ENCODE measurements at places on chromosomes 1 and 21. TPM values are rescaled to one million over a fixed set of nuclear protein-coding genes. Genes with fewer than 3 reads are reported as not detected.

Gene CDC7
- total RNA-seq = 21.3 TPM

Gene ZNF684
- total RNA-seq = 4.3 TPM

Gene NEK2
- 3.9 TPM for total RNA-seq

Gene GBP4
- total RNA-seq = 75.5 TPM

Gene GJA9
- not detected for total RNA-seq

Gene HRNR
- total RNA-seq = not detected

Gene CDCA8
- total RNA-seq = 7.8 TPM

Gene SH3D21
- total RNA-seq = 4.8 TPM

Gene CAMSAP2
- total RNA-seq = 39.5 TPM

Gene USH2A
- not detected for total RNA-seq

Gene LRRC41
- 73.5 TPM for total RNA-seq

Gene FCRL5
- not detected for total RNA-seq

DNA sequence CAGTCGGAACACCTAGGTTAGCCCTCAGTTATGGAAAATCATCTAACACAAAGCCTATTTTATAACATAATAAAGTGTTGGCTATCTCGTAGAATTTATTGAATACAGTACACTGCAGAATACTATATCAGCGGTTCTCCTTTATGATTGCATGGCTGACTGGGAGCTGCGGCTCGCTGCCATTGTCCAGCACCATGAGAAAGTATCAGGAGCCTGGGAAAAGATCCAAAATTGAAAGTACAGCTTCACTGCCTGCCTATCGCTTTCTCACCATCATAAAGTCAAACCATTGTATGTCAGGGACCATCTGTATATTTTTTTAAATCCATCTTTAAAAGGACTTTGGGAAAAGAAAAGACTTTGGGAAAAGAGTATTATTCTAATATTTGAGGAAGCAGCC lies 111.9 kb upstream of the RAVER2 start:
- DNase-seq = no peak

DNA sequence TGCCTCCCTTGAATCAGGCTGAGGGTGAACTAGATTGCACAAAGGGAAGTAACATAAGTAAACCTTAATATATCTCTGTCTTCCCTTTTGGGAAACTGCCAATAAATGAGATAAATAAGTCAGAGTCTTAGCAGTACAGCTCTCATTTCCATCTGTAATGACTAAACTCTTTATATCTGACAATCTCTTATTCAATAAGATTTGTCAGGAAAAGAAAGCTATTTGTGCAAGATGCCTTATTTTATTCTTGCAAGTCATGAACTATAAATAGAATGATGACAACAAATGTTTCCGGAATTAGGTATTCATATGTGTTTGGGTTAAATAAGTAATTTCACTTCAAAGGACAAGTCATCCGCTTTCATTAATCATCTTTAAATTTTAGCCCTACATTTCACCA lies 229.2 kb downstream of the PTGER3 start:
- no peak for DNase-seq

- no peak for DNase-seq
Measured at GRCh38 chr1:119935373-119935772, 39.1 kb upstream of the ADAM30 start.

DNA sequence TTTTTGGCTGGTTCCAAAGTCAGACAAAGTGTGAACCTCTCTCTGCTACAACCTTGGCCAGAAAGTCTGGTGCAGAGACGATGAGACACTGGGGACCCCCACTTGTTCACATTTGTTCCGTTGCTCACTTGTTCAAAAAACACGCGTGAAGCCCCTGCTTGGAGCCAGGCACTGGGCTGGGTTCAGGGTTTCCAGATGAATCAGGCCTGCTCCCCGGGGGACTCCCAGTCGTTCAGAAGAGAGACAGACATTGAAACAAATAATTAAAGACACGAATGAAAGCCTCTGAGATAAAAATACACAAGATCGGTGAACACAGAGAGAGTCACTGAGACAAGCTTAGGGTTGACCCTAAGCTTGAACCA lies 101.5 kb upstream of the RUNX3 start:
- DNase-seq = no peak

- DNase-seq = no peak
Measured at GRCh38 chr1:25195835-25196234, 36.5 kb downstream of the SYF2 start.

DNA sequence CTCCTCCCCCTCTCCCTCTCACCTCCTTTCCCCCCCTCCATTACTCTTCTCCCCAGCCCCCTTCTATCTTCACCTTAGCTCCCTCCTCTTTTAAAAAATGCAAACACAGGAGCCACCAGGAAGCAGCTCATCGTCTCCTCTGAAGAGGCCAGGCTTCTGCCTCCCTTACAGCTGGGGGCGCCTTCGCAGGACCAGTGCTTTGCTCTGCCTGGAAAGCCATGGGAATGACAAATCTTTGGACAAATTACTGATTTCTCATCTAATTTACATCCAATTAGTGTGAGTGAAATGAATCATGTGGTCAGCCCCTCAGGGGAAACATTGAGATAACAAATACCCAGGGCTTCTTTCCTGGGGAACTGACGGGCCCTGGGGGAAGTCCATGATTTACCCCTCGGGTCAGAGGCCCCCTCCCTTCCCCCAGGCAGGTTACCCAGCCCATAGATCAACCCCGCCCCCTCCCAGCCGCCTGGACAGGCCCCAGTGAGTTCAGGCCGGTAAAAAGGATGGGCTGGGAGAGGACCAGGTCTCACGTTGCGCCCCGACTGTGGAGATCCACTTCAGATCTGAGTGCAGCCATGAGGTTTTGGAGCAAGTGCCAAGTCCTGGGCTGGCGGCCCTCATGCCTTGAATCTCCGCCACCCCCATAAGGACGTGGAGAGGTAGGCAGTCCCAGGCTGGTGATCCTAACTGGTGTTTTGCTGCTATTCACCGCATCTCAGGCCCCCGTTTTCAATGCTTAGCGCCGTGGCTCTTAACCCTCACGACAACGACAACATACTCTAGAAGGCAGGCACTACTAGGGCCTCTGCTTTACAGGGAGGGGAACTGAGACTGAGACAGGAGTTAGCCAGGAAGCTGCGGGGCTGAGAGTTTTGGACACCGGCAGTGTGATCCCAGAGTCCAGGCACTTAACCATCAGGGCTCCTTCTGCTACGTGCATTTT lies 300.8 kb downstream of the RRAGC start:
- no peak for DNase-seq

DNA sequence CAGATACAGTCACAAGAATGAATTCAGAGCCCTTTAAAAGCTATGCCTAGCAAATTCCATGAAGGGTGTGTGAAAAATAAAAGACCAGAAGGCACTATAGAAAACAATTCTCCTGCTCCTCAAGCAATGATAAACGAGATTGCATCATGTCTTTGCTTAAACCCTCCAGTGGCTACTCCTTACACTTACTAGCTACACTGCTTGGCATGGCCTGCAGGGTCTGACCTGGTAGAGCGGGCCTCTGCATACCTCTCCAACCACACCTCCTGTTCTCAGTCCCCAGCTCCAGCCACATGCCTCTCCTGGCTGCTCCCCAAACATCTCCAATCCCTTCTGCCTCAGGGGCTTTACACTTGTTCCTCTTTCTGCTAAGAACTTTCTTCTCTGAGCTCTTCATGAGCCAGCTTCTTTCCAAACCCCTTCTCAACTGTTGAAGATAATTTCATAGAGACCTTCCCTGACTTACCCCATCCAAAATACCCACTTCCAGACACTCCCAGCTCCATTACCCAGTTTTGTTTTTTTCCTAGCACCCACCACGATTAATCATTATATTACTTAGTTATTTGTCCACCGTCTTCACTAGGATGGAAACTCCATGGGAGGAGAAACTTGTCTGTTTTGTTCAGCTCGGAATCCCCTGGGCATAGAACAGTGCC lies 11.2 kb upstream of the CREG1 start:
- DNase-seq = no peak

DNA sequence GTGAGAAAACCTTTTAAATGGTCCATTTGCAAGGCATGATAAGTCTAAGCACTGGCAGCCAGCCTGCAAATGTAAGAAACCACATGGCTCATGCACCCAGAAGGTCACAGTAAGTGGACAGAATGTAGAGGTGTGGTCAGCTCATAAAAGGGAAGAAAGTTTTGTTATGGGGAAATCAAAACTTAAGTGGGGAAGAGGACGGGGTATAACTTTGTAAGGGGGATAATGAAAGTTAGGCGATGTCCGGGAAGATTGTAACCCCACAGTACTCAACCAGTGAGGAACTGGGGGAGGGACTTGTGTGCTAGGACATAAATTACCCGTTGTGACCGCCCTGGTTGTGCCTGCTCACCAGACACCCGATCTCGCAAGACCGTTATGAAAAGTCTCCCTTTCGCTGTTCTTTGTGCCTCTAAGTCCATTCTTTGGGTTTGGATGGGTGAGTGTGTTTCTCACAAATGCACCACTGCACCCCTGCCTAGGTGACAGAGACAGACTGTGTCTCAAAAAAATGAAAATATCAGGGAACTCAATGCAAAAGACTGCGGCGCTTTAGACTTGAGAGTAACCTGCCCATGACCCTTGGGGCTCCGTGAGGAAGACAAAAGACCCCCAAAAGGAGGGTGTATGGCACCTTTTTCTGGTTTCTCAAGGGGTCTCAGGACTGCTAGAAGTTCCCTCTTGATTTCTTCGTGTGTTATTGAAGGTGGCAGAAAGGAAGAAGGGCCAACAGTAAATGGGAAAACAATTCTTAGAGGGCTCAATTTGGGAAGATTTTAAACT lies 28.6 kb upstream of the ZNF496 start:
- DNase-seq = no peak

- DNase-seq = no peak
Measured at GRCh38 chr1:212466437-212466836, 33.7 kb downstream of the NENF start.

DNA sequence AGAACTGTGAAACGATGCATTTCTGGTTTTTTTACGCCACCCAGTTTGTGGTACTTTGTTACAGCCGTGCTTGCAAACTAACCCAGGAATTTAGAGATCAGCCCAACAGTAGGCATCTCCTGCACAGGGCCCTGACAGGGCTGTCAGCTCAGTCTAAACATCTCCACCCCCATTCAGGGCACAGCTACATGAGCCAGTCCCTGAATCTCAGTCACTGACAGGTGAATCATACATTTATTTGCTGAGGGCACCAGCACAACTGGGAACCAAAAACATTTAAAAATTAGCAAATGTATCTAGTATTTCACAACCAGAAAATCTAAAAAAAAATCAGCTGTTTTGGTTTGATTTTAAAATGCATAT lies 30.7 kb downstream of the PRDX6 start:
- DNase-seq = no peak

GRCh38 chr1:25174730-25175612 lies 57.3 kb downstream of the SYF2 start:
- DNase-seq = no peak

DNA sequence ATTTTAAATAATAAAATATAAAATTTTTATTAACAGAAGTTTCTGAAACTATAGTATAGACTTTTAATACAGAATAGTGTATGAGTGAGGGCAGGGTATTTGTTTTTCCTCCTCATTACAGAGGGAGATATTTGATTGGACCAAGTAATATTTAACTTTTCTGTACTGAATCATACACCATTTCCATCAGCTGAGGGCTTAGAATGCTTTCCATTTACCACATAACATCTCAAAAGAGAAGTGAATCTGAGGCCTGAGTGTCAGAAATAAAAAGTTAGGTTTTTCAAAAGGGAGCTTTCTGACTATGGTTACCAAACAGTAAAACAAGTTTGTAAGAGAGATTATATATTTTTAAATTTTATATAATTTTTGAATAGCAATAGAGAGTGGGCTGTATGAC lies 29.5 kb downstream of the TLCD4 start:
- no peak for DNase-seq

- no peak for DNase-seq
Measured at GRCh38 chr1:200710166-200710565, 28.5 kb upstream of the CAMSAP2 start.

DNA sequence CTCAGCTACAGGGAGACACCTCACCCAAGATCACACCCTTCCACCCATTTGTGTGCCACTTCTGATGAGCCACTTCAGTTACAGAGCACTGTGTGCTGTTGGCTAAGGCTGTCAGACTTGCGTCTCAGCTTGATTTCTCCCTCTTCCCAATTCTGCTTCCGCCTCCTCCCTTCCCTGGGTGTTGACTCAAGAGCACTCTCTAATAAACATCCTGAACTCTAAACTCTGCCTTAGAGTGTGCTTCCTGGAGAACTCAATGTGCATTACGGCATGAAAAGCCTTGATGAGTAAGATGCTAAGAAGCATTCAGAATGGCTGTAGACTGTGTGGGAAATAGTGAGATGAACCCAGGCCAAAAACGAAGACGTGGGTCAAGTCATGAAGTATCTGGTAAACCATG lies 54.9 kb upstream of the S1PR1 start:
- no peak for DNase-seq

DNA sequence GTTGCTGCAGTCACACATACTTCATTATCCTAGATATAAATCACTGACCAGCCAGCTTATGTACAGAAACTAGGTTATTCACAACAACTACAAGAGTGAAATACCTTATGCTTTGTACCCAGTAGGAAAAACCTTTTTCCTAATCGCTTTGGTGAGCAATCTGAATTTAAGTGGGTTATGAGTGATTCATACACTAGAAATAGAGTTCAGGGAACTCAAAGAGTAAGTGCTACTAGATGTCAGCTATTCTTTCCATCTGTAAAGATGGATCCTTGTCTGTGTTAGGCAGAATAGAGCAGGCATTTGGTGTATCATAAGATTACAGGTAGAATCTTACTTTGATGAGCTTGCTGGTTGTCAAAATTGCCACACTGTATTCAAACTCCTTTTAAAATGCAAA lies 101.9 kb downstream of the ZNF644 start:
- DNase-seq = no peak

- peak; percentile 78 for DNase-seq
Measured at GRCh38 chr1:111481387-111482221, 7.8 kb downstream of the C1orf162 start.

GRCh38 chr1:2428490-2428889 lies 16.1 kb upstream of the PEX10 start:
- no peak for DNase-seq

GRCh38 chr1:25095635-25096200 lies 136.6 kb downstream of the SYF2 start:
- no peak for DNase-seq

- DNase-seq = no peak
Measured at GRCh38 chr1:80066060-80066459, 1059.5 kb upstream of the ADGRL4 start.

- DNase-seq = no peak
Measured at GRCh38 chr1:59071876-59072582, 224.9 kb upstream of the FGGY start.

DNA sequence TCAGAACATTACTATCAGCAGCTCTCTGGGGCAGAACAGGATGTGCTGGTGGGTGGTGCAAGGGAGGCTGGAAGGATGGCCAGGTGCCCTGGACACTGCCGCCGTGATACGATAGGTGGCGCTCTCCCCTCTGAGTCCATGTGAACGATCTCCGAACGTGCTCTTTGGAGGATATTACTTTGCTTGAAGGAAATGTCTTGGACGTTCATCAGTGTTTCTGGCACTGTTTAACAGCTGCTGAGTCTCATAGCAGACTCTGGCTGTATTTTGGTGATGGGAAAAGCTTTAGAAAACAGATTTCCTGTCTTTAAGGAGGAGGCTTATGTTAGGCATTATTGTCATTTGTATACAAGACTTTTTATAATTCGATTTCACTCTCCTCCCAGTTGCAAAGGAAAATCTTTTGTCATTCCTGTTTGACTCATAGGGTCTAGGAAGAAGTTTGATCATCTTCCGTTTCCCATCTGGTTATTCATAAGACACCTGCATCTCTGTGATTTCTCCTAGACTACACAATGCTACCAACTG lies 386.2 kb upstream of the ADGRL2 start:
- DNase-seq = peak; percentile 85
